Erythroblast (primary cell): ENCODE measurements at places on chromosomes 1 and 21.

DNA sequence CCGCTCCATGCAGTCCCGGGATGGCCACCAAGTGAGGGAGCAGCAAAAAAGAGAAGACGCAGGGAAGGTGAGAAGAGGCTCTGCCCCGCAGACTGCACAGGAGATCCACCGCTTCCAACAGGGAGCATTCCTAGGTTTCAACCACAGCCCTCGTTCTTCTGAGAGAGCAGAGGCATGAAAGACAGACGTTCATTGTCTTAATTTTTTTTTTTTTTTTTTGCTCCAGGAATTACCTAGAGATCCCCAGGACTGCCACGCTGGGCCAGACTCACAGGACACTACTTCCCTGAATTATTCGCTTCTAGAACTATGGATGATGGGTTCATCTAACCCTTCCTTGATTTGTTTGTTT, 33.2 kb upstream of the VASH2 start:
- DNase-seq: no peak

GRCh38 chr1:205041998-205042910, 758 bp upstream of the CNTN2 start:
- no peak for DNase-seq

GRCh38 chr21:44708213-44708865, 3.0 kb downstream of the TSPEAR start:
- DNase-seq: no peak

- DNase-seq: no peak
Observed at GRCh38 chr1:59669752-59670312, 144.9 kb upstream of the HOOK1 start.

GRCh38 chr1:165376041-165376810, 19.7 kb upstream of the LMX1A start:
- peak; percentile 26 for DNase-seq

DNA sequence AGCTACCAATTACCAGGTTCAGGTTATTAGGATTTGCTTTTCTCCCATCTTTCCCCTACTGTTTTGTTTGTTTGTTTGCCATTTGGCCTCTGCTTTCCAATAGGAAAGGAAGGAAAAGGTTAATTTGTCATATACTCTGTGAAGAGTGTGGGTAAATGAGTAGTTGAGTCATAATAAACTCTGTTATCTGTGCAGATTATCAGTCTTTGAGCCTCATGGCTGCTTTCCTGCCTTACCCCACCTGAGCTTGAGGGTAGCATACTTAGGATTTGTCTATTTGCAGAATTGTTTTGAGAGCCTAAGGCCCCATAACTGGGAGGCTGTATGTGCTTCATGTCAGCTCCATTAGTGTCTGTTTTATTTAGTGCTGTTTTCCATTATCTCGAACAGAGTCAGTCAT, 32.9 kb upstream of the SNX27 start:
- no peak for DNase-seq

GRCh38 chr1:62429581-62429980, 7.3 kb upstream of the USP1 start:
- DNase-seq: no peak

DNA sequence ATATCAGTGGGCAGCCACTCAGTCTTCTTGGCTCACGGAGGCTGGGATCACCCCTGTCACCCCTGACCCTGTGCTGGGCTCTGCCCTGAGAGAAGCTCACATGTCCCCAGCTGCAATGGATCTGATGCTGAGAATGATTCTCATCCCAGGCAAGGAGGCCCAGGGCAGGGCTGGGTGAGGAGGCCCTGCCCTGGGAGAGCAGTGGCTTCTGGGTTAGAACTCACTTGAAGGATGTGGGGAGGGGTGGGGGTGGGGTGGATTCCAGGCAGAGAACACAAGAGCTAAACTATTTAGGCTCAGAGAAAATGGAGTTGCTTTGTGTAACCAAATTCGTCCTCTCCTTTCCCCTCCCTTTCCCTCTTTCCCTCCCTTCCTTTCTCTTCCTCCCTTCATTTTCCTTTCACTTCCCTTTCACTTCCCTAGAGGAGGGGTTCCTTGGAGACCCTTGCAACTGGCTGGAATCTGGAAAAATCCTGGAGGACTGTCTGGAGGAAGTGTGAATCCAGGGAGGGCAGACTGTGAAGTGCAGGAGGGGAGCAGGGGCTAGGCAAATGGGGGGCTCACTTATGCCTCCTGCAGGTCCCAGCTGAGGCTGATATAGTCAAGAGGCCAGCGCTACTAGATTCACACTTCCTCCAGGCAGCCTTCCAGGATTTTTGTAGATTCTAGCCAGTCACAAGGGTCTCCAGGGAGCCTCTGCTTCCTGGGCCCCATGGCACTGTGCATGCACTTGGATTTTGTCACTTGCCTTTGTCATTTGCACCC, 47.0 kb downstream of the IGSF21 start:
- DNase-seq: no peak

- no peak for DNase-seq
Observed at GRCh38 chr21:27112186-27112585, 145.3 kb upstream of the ADAMTS5 start.
